Urinary bladder (tissue), 4 donors: ENCODE measurements at places on chromosomes 2 and 18.

- no peak for DNase-seq
These were observed 9.0 kb downstream of the PRKAG3 start for GRCh38 chr2:218822622-218823021.

DNA sequence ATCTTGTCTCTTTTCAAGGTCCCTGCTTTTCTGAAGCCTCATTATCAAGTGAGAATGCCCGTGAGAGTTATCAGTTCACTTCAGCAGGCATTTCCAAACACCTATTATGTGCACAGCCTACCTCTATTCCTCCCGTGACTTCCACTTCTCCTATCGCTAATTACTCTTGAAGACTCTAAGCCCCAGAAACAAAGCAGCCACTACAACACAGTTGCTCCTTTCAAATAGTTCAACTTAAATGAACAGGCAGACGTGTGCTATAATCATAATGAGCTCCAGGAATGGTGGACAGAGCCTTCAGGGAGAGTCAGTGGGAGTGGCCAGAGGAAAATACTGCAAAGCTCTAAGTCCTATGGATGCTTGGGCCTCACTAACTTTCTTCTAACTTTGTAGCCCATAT lies 159.0 kb downstream of the RDH14 start:
- DNase-seq: no peak

- no peak for DNase-seq
These were observed 57.3 kb downstream of the CCDC195 start for GRCh38 chr2:224658780-224659405.

- DNase-seq: no peak
These were observed 395.3 kb downstream of the TSN start for GRCh38 chr2:122150524-122151280.

GRCh38 chr2:22189893-22190480 lies 1066.2 kb downstream of the TDRD15 start:
- no peak for DNase-seq

DNA sequence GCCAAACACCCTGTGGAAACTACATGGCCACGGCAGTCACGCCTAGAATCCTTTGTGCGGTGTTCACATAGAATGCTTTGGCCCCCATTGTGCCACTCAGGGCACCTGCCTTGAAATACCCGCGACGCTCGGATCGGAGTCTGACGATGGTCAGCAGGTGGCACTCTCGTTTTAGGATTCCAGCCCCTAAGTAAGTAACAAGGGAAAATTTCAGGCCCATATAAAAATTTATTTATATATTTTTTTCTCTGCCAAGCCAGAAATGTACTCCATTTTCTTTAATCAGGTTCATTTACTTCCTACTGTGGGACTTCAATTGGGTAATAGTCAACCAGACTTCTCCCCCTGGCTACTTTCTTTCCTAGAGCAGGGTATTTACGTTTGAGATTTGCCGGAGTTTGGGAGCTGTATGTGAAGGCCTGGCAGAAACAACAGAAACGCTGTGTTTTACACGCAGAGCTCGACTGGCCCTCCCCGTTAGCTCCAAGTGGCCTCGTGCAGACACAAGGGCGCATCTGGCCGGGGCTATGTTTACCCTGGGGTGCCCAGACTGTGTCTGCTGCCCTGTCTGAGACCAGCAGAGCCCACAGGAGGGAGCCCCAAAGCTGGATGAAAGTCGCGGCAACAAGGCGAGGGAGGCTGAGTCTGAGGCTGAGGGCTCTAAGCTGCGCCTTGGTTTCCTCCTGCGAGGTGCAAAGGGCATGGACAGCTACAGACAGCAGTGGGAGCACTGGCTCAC lies 41.6 kb downstream of the LRRC30 start:
- peak; percentile 53 for DNase-seq

- DNase-seq: no peak
These were observed 74.0 kb downstream of the MCFD2 start for GRCh38 chr2:46841621-46842020.

GRCh38 chr2:223081789-223082188 lies 29.8 kb downstream of the KCNE4 start:
- DNase-seq: no peak

- DNase-seq: no peak
These were observed 23.8 kb downstream of the ASB18 start for GRCh38 chr2:236240228-236240990.

GRCh38 chr2:55399815-55400214 lies 19.8 kb downstream of the CCDC88A start:
- no peak for DNase-seq

DNA sequence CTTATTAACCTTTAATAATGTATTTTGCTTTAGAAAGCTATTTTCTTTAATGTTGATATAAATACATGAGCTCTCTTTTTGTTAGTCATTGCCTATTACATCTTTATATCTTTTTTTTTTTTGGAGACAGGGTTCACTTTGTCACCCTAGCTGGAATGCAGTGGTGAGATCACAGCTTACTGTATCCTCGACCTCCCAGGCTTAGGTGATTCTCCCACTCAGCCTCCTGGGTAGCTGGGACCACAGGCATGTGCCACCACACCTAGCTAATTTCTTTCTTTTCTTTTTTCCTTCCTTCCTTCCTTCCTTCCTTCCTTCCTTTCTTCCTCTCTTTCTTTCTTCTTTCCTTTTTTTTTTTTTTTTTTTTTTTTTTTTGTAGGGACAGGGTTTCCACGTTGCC lies 15.4 kb downstream of the NAB1 start:
- DNase-seq: no peak

GRCh38 chr2:28350791-28351285 lies 41.8 kb upstream of the FOSL2 start:
- DNase-seq: no peak

GRCh38 chr18:75592527-75592926 lies 165.0 kb upstream of the SMIM21 start:
- no peak for DNase-seq

DNA sequence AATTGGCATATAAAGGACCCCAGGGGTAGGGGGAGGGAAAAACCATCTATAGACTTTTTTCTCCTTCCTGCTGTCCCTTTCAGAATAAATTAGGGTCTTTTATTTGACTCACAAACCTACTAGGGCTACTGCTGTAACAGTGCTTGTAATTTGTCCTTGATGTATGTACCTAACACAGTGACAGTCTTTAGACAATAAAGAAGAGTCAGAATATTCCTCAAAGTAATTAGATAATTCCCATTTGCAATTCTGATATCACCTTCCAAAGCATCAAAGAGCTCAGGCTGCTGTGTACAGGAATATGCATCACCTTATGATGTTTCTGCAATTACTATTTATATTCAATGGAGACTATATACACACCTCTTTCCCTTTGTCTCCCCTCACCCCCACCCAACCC lies 161.7 kb downstream of the MREG start:
- DNase-seq: no peak
